Activated T-cell treated with anti-CD3 and anti-CD28 coated beads for 48 hours (primary cell): ENCODE measurements at places on chromosomes 12 and 14.
A peak's percentile ranks its signal among the peaks of the same experiment; 100 is the strongest.

- no peak for DNase-seq
Observed at GRCh38 chr12:67649261-67649569, 670 bp downstream of the DYRK2 start.

DNA sequence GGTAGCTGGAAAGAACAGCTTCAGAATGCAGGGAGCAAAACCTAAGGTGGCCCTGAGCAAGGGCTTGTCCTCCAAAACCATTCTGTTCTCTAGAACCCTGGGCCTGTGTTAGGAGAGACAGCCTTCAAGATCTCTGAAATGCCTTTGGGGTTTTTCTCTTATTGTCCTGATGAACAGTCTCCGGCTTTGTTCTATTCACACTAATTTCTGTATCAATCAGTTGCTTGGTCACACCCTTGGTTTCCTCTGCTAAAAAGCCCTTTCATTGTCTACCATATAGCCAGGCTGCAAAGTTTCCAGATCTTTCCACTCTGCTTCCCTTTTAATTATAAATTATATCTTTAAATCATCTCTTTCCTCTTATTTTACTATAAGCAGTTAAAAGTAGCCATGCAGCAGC is 219.9 kb upstream of the ARID2 start:
- no peak for DNase-seq

- DNase-seq, result no peak
Observed at GRCh38 chr14:70029296-70030132, 150.3 kb downstream of the SMOC1 start.

GRCh38 chr12:3342051-3342450 is 149.0 kb upstream of the PRMT8 start:
- no peak for DNase-seq

DNA sequence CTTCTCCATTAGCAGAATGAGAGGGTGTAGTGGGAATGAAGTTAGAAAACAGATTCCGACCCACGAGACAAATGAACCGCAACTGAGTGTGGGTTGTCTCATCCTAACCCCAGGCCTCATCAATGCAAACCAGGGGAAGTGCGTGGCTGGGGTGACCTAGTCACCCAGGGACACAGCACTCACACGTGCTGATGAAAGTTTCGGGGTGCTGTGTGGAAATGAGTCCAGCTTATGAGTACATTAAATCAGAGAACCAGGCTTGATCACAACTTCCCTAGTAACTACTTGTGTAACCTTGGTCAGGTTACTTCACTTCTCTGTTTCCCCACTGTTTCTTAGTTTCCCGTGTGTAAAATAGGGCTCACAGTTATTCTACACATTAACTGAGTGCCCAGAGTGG is 95.4 kb upstream of the CDKN3 start:
- no peak for DNase-seq

DNA sequence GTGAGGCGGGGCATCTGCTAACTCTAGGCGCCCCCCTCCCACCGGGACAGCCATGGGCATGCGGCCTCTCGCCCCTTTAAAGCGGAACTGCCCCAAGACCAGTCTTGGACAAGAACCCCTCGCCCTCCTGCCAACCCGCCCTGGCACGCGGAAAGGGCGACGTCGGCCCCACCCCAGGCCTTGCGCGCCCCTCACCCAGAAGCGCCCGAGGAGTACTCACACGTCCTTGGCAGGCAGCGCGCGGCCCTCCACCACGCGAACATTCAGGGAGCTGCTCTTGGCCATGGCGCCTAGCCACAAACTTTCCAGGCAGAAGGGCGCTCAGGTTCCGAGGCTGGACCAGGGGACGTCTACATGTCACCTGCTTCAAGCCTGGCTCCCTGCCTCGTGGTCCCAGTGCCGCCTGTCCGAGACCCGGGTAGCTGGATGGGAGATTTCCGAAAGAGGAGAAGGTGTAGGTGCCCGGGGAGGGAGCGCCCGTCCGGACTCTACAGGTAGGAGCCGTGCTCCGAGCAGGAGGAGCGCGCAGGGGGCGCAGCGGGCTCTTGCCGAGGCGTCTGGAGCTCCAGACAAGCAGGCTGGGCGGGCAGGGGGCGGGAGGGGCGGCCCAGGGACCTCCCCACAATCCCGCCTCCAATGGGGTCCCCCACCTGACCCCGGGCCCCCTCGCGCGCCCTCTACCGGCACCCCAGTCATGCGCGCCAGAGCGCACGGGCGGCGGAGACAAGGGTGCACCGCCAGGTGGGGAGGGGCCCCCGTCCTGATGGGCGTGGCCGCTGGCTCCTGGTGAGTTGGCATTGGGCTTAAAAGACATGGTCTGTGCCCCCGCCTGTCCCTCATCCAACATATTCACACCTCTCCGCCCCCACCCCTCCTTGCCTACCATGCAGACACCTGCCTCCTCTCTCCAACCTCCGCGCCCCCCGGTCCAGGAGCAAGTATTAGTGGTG is at the start of gene RASAL1:
Gene RASAL1 (minus strand): TSS at position 584 of the 950 bp plus-strand sequence. CDS start 299 bp downstream, at position 285.
- peak; percentile 89 for DNase-seq
